Right atrium auricular region (tissue), 2 donors: ENCODE measurements at places on chromosomes 16 and 17. TPM values are rescaled to one million over a fixed set of nuclear protein-coding genes. Genes with fewer than 3 reads are reported as not detected.
A peak's percentile ranks its signal among the peaks of the same experiment; 100 is the strongest.

DNA sequence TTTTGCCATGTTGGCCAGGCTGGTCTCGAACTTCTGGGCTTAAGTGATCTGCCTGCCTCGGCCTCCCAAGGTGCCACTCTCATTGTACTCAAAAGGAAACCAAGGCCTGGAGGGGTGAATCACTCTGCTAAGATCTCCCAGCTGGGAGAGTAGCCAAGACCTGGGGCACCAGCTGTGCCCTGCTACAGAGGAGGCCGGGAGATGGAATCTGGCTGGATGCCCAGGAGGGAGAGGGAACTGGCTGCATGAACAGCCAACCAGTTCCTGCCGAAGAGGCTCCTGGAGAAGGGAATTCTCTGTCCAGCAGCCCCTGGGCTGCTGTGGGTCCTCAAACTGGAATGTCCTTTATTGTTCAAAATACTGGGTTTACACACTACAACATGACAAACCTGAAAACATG, 238.7 kb upstream of the CIBAR2 start:
- peak; percentile 76 for DNase-seq
- peak overlapping the region; percentile 46 for H3K27ac ChIP-seq
- no peaks in the 10 kb centered on the region for H3K4me1 ChIP-seq
- H3K4me3 ChIP-seq: no peak overlapping the region

DNA sequence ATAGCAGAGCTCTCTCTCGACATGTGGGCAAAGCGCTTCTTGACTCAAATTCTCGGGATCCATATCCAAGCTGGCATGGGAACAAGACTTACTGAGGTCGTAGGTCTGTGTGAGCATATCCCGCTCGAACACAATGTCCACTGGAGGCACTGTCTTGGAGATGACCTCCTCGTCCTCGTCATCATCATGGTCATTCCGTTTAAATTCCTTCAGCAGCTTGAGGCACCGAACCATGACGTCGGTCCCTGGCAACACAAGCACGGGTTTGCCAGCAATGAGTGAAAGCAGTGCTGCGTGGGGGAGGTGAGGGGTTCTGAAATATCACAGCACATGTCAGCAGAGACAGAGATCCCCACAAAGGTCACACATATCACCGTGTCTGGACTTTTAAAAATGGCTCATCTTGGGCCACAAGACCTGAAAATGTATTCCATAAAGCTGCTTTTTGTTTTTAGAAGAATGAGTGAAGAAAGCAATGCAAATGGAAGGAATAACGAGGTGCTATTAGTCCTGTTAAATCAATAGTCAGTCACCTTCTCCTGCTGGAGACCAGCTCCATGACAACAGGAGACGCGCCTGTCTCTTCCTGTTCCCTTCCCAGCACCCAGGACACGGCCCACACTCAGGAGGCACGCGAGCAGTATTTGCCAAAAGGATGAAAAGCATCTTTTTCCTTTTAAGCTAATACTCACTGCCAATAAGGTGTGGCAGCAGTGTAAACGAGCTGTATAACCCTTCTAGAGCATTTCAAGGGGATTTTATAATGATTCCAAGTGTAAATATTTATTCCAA, 37.9 kb downstream of the GTF3C1 start:
- H3K4me3 ChIP-seq: no peak overlapping the region
- H3K27ac ChIP-seq: peak overlapping the region; percentile 80
- H3K4me1 ChIP-seq: peaks cover 20% of the 10 kb centered on the region
- DNase-seq: peak; percentile 76
- no peaks in the 10 kb centered on the region for H3K27me3 ChIP-seq

- H3K4me3 ChIP-seq: no peak overlapping the region
- H3K36me3 ChIP-seq: no peaks in the 10 kb centered on the region
- no peaks in the 10 kb centered on the region for H3K4me1 ChIP-seq
- no peaks in the 10 kb centered on the region for H3K27me3 ChIP-seq
These were observed 51.1 kb upstream of the CRHR1 start for GRCh38 chr17:45732926-45733505.

GRCh38 chr17:43360376-43360738, 38.4 kb upstream of the ARL4D start:
- no peaks in the 10 kb centered on the region for H3K36me3 ChIP-seq
- no peaks in the 10 kb centered on the region for H3K4me1 ChIP-seq
- DNase-seq: peak; percentile 82
- H3K4me3 ChIP-seq: peak overlapping the region; percentile 55
- H3K27ac ChIP-seq: peak overlapping the region; percentile 91
- no peaks in the 10 kb centered on the region for H3K27me3 ChIP-seq

DNA sequence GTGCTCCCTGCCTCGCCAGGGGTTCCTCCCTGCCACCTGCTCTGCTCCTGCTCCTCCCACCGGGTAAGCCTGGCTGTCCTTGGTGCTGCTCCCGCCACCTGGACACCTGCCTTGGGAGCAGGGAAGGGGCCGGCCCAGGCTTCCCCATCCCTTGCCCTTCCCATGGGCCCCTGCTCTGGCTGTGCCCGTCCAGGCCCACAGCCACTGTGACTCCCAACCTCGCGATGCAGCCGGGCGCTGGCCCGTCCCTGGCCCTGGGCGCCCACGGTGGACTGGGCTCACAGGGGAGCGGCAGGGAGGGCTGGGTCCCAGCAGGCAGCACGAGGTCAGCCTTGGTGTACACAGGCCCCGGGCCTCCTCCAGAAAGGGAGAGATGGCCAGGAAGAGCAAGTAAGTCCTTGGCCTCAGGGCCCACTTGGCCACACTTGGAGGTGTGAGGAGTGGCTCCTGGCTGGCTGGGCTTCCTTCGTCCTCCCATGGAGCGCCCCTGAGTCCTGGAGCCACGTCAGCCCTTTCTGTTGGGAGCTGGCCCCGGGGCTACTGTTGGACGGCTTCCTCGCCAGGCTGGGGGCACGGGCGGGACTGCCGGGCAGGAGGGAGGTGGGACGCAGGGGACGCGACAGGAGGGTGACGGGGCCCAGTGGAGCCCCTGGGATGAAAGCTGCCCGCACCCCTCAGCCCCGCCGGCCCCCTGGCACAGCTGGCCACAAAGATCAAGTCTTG, 15.3 kb downstream of the ENGASE start:
- DNase-seq: no peak
- no peaks in the 10 kb centered on the region for H3K27me3 ChIP-seq
- H3K27ac ChIP-seq: no peak overlapping the region
- peaks cover 7% of the 10 kb centered on the region for H3K4me1 ChIP-seq

DNA sequence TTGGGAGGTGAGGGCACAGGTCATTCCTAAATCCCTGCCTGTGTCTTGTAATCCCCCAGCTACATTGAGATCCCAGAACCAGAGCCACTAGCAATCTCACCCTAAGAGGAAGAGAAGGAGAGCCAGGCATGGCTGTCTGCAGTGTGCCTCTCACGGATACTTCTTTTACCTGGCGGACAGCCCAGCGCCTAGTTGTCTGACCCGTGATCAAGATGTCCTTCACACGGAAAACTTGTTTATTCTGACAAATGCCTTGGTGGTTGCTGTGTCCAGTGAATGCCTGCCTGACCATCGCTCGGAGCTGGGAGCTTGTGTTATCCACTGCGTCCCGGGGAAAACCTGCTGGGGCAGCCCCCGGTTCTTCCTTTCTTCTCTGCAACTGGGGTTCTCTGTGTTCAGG, 140.5 kb upstream of the WSCD1 start:
- no peaks in the 10 kb centered on the region for H3K36me3 ChIP-seq
- DNase-seq: no peak
- H3K4me1 ChIP-seq: no peaks in the 10 kb centered on the region
- no peak overlapping the region for H3K4me3 ChIP-seq
- H3K27me3 ChIP-seq: no peaks in the 10 kb centered on the region

GRCh38 chr17:76318586-76318985, 10.5 kb upstream of the QRICH2 start:
- DNase-seq: no peak
- H3K4me3 ChIP-seq: no peak overlapping the region
- no peaks in the 10 kb centered on the region for H3K4me1 ChIP-seq
- H3K27me3 ChIP-seq: no peaks in the 10 kb centered on the region
- H3K27ac ChIP-seq: no peak overlapping the region
- H3K36me3 ChIP-seq: peaks cover 14% of the 10 kb centered on the region

DNA sequence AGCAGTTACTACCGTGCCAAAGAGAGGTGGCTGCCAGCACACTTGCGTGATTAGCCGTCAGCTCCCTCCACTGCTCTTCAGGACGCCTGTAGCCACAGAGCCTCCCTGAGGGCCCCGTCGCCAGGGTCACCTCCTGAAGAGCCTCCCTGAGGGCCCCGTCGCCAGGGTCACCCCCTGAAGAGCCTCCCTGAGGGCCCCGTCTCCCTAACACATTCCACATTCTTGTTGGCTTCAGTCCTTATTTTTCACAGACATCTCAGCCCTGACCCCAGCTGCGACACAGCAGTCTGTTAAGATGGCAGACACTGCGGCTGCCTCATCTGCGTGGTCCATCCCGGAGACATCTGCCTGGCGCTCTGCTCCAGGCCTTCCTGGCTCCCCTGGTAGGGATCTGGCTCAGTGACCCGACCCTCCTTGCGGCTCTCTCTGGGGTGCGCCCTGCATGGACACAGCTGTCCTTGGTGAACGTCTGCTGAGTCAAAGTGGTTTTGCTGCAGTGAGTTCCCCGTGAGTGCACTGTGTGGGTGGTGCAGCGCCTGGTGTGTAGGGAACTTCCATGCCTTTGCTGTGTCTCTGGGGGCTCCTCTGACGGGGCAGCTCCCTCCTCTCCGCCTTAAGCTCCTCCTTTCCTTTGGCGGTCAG, 11.4 kb downstream of the ACSF3 start:
- H3K4me3 ChIP-seq: no peak overlapping the region
- DNase-seq: no peak
- H3K4me1 ChIP-seq: no peaks in the 10 kb centered on the region
- H3K36me3 ChIP-seq: peaks cover 32% of the 10 kb centered on the region

- H3K27me3 ChIP-seq: no peaks in the 10 kb centered on the region
- no peaks in the 10 kb centered on the region for H3K4me1 ChIP-seq
- no peak overlapping the region for H3K27ac ChIP-seq
These were observed 272.4 kb downstream of the IRF8 start for GRCh38 chr16:86171329-86171728.

- H3K27ac ChIP-seq: no peak overlapping the region
- H3K27me3 ChIP-seq: no peaks in the 10 kb centered on the region
- H3K4me3 ChIP-seq: no peak overlapping the region
- H3K4me1 ChIP-seq: no peaks in the 10 kb centered on the region
These were observed 358.7 kb upstream of the CA10 start for GRCh38 chr17:52517176-52517575.

- no peak for DNase-seq
- H3K4me3 ChIP-seq: no peak overlapping the region
- no peaks in the 10 kb centered on the region for H3K36me3 ChIP-seq
- H3K27me3 ChIP-seq: peaks cover 10% of the 10 kb centered on the region
- peaks cover 9% of the 10 kb centered on the region for H3K4me1 ChIP-seq
- H3K27ac ChIP-seq: no peak overlapping the region
These were observed 59.9 kb upstream of the DLX4 start for GRCh38 chr17:49908782-49909714.

DNA sequence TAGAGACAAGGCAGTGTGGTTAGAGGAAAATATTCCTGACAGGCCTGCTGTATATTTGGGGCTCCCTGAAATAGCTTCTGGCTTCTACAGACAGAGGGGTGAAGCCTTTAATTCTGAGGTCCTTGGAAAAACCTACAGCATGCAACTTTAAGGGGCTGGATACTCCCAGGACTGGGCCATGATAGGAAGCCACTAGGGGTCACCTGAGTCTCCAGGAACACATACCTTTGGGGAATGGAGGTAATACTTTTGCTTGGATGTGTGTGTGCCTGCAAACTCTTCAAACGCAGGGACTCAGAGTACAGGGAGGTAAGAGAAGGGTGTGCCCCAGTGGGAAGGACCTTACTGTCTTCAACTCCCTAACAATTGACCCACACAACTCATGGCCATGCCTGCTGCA, 4.1 kb downstream of the ASIC2 start:
- H3K4me3 ChIP-seq: no peak overlapping the region
- no peak overlapping the region for H3K27ac ChIP-seq
- peaks cover 14% of the 10 kb centered on the region for H3K27me3 ChIP-seq
- DNase-seq: no peak
- H3K36me3 ChIP-seq: no peaks in the 10 kb centered on the region

GRCh38 chr17:63675607-63676546, 24.0 kb downstream of the LIMD2 start:
- no peaks in the 10 kb centered on the region for H3K4me1 ChIP-seq
- H3K27ac ChIP-seq: peak overlapping the region; percentile 59
- H3K4me3 ChIP-seq: peak overlapping the region; percentile 6

DNA sequence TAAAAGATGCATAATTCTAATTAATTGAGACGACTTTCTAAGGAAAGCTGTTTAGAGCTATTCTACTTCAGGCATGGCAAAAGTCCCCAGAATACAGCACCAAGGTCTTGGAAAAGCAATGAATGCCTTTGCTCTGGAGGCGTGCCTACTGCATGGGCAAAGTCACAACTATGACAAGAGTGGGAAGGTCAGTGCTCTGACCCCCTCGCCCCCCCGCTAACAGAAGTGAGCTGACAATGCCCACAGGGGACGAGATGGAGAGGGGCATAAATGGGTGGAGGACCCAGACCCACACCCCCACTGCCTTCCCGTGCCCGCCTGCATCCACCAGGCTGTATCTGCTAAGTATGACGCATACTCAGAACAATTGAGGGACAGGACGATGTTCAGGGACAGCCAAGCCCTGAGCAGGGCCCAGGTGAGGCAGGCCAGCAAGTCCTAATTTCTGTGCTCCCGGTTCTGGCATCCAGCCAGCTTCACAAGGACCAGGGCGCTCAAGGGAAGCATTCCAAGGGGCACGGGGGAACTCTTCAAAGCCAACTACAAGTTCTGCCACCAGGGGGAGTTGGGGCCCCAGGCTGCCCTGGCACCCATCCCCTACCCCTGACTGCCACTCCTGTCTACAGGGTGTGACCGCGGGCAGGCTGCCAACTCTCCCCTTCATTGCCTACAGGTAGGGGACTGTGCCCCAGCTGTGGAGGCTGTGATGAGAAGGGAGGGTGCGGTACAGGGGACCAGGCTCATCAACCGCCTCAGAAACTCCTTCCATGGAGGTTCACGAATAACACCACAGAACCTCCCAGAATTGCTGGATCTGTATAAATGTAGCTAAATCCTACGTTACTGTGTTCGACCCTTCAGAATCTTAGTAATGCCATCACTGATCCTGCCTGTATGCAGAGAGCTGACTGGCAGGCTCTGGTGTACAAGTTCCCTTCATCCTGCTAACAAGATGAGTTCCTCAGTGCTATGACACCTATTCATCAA, 20.8 kb downstream of the NPRL3 start:
- no peak overlapping the region for H3K27ac ChIP-seq
- no peaks in the 10 kb centered on the region for H3K27me3 ChIP-seq
- DNase-seq: no peak
- H3K36me3 ChIP-seq: peaks cover 3% of the 10 kb centered on the region
- H3K4me1 ChIP-seq: peaks cover 7% of the 10 kb centered on the region

- peak overlapping the region; percentile 22 for H3K4me3 ChIP-seq
- H3K27me3 ChIP-seq: no peaks in the 10 kb centered on the region
- H3K36me3 ChIP-seq: no peaks in the 10 kb centered on the region
- DNase-seq: no peak
- peaks cover 15% of the 10 kb centered on the region for H3K4me1 ChIP-seq
- no peak overlapping the region for H3K27ac ChIP-seq
These were observed 313.7 kb downstream of the MAF start for GRCh38 chr16:79286646-79287423.

CORO7 gene
- 10.3 TPM for total RNA-seq

NAGS gene
- 4.5 TPM for total RNA-seq

DCAKD gene
- 37.3 TPM for total RNA-seq

CFAP97D1 gene
- total RNA-seq: not detected
